Hindlimb muscle (tissue), 1 donor: ENCODE measurements at places on chromosomes 4 and X. TPM values are rescaled to one million over a fixed set of nuclear protein-coding genes. Genes with fewer than 3 reads are reported as not detected.

GRCh38 chrX:87409113-87409841, 108.3 kb upstream of the KLHL4 start:
- peak; percentile 13 for DNase-seq

DNA sequence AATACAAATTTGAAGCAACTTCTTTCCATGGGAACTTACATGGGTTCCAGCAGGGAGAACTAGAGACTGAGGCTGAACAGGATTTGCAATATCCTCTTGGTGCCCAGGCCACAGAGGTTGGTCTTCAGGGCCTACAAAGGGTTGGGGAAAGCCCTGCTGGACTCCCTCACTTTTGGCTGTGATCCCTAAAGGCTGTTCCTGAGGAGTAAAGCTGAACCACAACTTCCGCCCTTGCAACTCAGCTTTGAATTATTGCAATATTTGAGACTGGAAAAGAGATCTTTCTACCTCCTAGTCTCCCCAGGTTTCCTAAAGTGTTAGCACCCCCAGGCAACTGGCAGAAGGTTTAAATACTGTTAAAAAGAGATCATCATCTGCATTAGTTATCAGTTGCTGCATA, 26.9 kb downstream of the DCHS2 start:
- no peak for DNase-seq

- DNase-seq, result no peak
These were observed 1157.6 kb upstream of the TENM3 start for GRCh38 chr4:181085557-181085956.

- no peak for DNase-seq
These were observed 78.8 kb upstream of the TEX13A start for GRCh38 chrX:105299286-105299685.

DNA sequence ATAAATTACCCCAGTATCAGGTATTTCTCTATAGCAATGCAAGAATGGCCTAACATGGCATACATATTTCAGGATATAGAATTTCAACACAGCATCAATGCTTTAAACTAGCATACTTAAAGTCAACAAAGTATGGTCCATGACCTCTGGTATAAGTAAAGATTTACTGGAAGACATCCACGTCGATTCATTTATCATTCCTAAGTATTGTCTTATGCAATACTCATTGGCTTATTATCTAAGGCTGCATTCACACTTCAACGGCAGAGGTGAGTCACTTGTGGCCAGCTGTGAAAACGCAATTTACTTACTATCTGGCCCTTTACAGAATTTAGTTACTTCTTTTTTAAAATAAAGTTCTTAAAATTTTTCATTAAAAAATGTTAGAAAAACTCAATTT, 42.6 kb downstream of the ADGRA3 start:
- DNase-seq, result no peak

GRCh38 chrX:8273451-8273895, 102.4 kb upstream of the VCX2 start:
- DNase-seq, result no peak

GPRIN3 gene
- polyA plus RNA-seq, result 3.3 TPM
